ENCODE measurements at places on chromosomes 7 and 10.
A peak's percentile ranks its signal among the peaks of the same experiment; 100 is the strongest.

- no peak for DNase-seq
These were observed 49.3 kb downstream of the STK32C start for GRCh38 chr10:132258423-132258822.

GRCh38 chr7:30596721-30597120 lies 2.0 kb downstream of the GARS1 start:
- no peak for DNase-seq

DNA sequence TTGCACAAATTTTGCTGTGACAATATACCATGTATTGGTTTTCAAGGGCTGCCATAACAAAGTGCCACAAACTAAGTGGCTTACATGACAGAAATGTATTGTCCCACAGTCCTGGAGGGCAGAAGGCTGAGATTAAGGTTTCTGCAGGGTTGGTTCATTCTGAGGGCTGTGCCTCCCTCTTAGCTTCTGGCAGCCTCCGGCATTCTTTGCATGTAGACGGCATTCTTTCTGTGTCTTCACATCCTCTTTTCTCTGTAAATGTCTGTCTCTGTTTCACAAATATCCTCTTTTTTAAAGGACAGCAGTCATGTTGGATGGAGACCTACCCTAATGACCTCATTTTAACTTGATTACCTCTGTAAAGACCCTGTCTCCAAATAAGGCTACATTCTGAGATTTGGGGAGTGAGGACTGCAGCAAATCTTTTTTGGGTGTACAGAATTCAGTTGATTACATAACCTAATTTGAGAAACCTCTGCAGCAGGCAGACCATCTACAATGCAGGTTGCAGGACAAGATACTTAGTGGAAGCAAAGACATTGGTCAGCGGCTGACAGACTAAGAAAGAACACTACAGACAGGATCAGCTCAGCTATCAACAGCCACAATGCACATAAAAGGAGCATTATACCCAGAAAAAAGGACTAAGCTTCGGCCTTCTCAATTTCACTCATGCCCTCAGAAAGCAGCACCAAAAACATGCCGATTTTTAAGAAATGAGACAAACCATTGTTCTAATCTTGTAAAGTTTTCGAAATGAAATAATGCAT lies 84.6 kb upstream of the FAM3C start:
- DNase-seq: no peak

GRCh38 chr10:50604809-50605208 lies 18.9 kb downstream of the SGMS1 start:
- DNase-seq: no peak

- peak; percentile 33 for DNase-seq
These were observed 579 bp downstream of the RBM33 start for GRCh38 chr7:155644971-155645509.

DNA sequence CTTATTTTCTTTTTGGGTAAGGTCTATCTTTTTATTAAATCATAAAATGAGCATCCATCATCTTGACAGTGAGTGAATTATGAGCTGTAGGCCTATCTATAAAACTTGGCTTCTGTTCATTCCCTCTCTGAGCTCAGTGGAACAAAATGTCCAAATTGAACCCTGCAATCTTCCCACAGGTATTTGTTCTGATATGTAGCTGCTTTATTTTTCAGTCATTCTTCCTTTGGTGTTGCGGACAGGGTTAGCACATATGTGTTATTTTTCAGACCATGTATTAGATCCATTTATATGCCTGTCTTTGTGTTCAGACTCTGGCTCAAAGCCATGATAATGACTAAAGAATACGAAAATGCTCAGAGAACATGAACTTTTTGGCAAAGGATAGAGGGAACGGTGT lies 201.6 kb upstream of the KIAA1217 start:
- no peak for DNase-seq

- DNase-seq: no peak
These were observed 31.7 kb downstream of the ZNF775 start for GRCh38 chr7:150410680-150411346.

DNA sequence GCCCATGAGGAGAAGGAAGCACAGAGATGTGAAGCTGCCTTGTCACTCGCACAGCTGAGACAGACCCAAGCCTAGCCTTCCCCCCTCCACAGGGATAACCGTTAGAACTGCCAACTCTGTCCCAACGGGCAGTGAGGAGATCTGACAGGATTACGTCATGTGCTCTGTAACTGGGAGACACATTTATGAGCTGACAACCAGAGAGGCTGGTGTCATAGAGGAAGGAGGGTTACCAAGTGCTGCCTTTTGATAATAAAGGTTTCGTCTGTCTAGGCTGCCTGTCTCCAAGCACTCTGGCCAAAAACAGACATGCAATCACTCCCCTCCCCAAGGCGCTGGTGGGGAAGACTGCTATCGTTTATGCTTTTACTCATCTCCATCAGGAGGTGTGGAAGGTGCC lies 165.9 kb downstream of the PLXNA4 start:
- DNase-seq: no peak

GRCh38 chr7:244974-245373 lies 45.0 kb upstream of the FOXL3 start:
- DNase-seq: no peak

- no peak for DNase-seq
These were observed 2.2 kb upstream of the ACHE start for GRCh38 chr7:100897772-100898454.

- DNase-seq: no peak
These were observed 57.9 kb downstream of the ZNF467 start for GRCh38 chr7:149715476-149715875.

GRCh38 chr7:81956520-81956919 lies 186.7 kb upstream of the HGF start:
- no peak for DNase-seq

DNA sequence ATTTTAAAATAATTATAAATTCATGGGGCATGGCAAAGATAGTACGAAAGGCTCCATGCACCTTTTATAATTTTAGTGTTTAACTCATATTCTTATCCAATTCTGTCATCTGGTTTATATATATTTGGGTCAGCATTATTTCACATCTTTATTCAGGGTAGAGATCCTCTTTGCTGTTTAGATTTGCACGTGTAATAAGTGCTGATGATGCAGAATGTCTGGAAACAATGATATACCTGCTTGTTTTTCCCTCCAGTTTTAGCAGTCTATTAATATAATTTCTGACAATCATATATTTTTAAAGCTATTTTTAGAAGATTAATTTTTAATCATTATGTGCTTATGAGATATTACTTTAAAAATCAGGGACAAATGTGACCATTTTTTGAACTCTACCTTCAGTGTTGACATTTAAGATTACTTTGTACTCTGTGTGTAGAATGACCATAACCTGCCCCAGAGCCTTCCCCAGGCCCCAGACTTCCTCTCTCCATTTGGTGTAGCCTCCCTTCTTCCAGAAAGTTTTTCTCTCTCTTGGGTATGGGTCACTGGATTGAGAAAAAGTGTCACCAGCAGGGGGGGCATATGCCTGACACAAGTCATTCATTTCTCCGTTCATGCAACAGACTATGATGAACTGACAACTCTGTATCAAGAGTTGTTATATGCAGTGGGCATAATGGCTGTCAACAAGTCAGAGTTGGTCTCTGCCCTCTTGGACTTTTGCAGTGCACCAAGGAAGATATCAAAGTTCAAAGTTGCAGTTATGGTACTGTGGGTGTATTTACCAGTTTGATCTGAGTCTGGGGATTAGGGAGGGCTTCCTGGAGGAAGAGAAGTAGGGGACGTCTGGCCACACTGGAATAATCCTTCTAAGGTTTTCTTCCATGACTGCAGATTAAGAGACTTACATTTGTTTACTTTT lies 192.6 kb upstream of the CCDC6 start:
- no peak for DNase-seq

DNA sequence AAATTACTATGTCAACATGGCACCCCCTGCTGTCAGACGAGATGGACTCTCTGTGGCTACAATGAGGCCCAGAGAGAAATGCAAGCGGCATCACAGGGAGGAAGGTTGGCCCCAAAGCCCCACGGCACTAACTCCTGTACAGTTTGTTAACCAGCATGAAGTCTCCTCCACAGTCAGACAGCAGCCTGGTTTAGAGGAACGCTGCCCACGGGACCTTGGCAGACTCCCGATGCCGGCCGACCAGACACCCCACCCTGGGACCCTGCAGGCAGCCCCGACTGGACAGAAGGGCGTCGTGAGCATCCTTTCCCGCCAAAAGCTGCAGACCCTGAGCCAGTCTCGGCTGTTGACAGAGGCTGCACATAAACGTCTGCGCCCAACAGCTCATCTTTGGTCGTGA lies 158.8 kb downstream of the DIP2C start:
- no peak for DNase-seq

DNA sequence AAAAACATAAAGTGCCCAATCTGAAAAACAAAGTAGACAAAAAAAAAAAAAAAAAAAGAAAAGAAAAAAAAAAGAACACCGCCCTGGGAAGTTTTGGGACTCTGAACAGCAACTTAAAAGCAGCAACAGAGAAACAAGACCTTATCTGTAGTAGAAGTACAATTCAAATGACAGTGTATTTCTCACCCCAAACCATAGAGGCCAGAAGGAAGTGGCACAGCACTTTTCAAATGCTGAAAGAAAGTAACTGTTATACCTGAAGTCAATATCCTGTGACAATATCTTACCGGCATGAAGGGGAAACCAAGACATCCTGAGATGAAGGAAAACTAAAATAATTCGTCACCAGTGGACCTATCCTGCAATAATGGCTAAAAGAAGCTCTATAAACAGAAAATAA lies 112.1 kb downstream of the DNAJC1 start:
- DNase-seq: no peak

- no peak for DNase-seq
These were observed 186.8 kb downstream of the PARD3 start for GRCh38 chr10:34628174-34628796.

DNA sequence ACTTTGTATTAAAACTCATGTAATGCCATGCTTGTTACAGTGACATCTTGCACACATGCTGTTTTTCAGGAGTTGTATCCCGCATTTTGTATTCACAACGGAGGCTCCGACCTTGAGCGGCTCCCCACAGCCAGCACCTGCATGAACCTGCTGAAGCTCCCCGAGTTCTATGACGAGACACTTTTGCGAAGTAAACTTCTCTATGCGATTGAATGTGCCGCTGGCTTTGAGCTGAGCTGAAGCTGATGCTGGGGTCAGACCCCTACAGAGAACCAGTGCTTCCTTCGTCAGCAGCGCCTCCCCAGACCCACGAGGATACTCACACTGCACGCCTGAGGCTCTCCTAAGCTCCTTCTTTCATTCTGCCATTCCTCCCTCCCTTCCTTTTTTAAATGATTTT lies 69.3 kb upstream of the DNAJB6 start:
- no peak for DNase-seq

DNA sequence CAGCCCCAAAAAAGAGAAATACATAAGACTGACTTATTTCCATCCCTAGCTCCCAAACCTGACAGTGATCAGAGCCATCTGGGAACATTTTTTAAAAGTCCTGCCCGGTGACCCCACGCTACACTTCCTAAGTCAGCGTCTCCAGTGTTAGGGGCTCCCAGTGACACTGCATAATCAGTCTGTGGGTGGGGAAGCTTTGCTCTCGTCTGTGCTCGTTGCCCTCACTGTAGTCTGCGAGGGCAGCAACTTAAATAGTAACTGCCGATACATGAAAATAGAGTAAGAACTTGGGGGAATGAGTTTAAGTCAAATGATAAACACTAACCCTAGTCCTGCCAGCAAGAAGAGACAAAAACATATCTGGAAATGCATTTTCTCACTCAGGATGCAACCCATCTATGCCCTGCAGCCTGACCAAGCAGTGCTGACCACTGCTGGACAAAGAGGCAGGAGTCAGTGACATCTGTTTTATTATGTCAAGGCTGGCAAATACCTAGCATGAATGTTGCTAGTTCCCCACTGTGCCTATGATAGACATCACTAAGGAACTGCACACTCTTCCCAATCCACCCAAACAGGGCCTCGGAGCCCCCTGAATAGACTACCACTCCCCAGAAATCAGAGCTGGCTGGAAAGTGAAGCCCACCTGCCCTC lies 18.7 kb downstream of the ERCC6 start:
- DNase-seq: no peak

DNA sequence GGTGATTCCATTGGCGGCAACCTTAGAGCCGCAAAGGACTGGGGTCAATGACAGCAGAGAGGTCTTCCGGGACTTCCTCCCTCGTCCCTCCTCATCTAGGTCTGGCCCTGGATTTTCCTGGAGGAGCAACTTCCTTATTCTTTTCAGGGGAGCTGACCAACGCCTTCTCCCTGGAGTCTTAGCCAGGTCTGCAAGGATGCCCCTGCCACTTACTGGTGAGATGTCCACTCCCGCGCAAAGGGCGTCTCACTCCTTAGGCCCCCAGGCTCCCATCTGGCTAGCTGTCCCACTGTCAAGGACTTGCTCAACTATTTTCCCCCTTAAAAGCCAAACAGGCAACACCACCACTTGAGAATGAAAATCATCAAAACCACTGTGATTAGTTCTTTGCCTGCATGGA lies 42.0 kb upstream of the NMT2 start:
- DNase-seq: no peak

GRCh38 chr10:110724116-110724921 lies 80.2 kb downstream of the RBM20 start:
- DNase-seq: no peak

DNA sequence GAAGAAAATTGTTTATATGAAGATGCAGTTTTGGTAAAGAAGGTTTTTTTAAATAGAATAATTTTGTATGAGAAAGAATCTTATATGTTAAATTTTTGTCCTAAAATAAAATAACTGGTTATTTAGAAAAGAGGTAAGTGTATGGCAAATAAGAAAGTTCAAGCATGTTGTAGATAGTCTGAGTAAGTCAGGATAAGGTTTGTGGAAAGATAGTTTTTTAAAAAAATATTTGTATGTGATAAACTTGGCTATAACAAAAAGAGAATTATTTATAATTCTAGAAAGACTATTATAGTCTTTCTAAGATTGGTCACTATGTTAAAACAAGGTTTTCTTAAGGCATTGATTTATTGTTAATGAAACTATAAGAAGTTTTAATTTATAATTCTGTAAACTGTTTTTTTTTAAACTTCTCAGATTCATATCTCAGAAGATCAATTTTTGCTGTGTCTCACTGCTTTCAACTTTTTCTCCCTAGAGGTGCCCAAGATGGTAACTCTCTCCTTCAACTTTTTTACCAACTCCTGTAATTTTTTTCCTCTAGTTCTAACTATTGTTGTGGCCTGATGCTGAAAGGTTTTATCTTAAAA lies 698.6 kb downstream of the CCSER2 start:
- DNase-seq: no peak

- no peak for DNase-seq
These were observed 1.3 kb upstream of the PRKAG2 start for GRCh38 chr7:151877911-151878835.

- DNase-seq: no peak
These were observed 2.0 kb downstream of the ANLN start for GRCh38 chr7:36391436-36392198.

DNA sequence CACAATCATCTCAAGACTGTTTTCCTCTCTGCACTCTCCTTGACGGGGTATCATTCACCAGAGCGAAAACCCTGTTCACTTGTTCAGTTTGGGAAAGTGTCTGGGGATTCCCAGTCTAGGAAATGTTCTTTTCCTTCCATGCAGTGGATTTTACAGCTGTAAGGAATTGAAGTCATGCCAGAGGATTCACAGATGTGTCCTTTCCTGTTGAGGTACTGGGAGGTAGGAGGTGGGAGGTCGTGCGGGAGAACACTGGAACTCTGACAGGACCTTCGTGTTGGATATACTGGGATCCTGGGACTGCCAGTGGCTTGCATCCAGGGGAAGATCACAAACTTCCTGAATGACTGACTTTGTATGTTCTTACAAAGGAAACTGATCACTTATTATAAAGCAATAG lies 185.5 kb downstream of the BMPER start:
- DNase-seq: no peak
